ENCODE measurements at places on chromosomes 2 and 18.

GRCh38 chr2:34003795-34004194, 404.7 kb upstream of the FAM98A start:
- DNase-seq: no peak

GRCh38 chr18:43780782-43781340, 503.6 kb upstream of the SYT4 start:
- no peak for DNase-seq

DNA sequence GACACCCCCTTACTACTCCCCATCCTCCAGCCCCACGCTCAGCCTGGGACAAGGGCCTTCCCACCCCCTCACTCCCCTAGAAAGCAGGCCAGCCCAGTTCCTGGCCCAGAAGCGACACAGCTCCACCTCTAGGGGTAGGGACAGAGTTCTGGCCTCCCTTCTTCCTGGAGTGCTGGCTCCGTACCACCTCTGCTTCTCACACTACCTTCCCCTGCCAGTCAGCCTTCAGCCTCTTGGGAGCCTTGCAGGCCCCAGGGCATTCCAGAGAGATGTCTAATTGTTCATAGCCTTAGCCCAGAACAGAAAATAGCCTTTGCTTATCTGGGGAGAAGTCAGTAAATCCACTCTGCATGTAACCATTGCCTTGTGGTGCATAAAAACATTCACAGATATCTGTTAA, 13.1 kb upstream of the CATIP start:
- no peak for DNase-seq

GRCh38 chr2:25073025-25073424, 31.1 kb downstream of the EFR3B start:
- no peak for DNase-seq

GRCh38 chr2:37471994-37472393, 127.6 kb downstream of the QPCT start:
- DNase-seq: no peak

GRCh38 chr2:121303531-121304263, 18.7 kb upstream of the TFCP2L1 start:
- DNase-seq: no peak

Measured in NCI-H2081 (cell line).